NCI-H345 (cell line): ENCODE measurements at places on chromosomes 2 and 18.

DNA sequence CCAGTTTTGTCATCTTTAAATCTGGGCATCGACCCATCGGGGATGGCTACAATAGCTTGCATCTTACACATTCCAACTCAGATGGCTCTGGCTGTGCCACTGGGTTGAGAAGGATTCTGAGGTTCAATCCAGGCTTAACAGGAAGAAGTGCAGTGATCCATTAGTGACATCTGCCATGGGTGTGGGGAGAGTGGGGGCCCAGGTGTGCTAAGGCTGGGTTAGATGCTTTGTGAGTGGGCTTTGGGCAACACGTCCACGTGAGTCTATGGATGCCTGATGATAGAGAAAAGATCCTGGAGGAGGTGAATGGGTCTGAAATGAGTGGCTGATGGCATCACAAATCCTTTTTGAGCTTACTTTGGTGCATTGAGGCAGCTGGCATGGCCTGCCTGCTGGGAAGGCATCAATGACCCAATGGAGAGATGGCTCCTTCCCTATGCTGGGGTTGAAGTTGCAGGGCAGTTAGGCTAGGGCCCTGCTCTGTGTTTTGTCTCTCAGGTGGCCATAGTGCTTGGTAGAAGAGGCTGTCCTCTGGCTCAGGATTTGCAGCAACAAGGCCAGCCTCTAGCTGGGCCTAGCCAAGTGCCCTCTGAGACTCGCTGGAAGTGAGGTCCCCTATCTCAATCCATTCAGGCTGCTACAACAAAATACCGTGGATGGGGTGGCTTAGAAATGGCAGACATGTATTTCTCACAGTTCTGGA lies 56.7 kb downstream of the HS1BP3 start:
- no peak for DNase-seq

DNA sequence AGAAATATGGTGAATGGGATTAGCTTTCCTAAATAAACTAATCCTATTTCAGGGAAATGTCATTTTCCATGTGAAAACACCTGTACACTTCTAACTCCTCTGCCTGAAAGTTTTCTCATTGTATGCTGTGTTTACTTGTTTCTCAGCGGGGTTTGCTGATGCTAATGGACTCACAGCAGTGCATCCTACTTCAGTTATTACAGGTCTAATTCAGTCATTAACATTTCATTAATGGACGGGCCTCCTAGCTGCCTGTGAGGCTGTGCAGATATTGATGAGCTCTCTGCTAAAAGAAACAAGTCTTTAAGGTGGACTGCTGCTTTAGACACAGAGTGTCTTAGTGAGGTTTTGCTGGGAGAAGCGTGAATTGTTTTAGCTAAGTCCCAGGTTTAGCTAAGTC lies 1342.0 kb upstream of the ZEB2 start:
- DNase-seq: no peak

DNA sequence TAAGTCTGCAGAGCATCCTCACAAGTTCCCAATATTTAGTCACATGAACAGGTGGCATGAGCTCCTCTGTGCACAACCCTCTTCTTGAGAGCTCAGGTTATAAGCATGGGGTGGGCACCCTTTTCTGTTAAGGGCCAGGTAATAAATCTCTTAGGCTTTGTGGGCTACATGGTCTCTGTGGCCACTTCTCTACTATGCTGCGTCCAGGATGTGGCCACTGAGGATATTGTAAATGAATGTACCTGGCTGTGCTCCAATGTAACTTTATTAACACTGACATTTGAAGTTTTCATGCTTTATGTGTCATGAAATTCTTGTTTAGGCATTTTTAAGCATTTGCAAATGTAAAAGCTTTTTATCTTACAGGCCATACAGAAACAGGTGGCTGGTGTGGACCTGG lies 116.8 kb upstream of the ST6GAL2 start:
- DNase-seq: no peak

DNA sequence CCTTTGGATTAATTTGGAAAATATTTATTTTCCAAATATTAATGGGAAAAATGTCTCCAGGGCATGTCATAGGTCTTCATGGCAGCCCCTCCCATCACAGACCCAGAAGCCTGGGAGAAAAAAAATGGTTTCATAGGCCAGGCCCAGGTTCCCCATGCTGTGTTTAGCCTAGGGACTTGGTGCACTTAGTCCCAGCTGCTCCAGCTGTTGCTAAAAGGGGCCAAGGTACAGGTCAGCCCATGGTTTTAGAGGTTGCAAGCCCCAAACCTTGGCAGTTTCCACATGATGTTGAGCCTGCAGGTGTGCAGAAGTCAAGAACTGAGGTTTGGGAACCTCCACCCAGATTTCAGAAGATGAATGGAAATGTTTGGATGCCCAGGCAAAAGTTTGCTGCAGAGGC lies 309.6 kb downstream of the SOCS6 start:
- DNase-seq: no peak

GRCh38 chr2:200367155-200367554 lies 60.7 kb downstream of the SPATS2L start:
- no peak for DNase-seq

DNA sequence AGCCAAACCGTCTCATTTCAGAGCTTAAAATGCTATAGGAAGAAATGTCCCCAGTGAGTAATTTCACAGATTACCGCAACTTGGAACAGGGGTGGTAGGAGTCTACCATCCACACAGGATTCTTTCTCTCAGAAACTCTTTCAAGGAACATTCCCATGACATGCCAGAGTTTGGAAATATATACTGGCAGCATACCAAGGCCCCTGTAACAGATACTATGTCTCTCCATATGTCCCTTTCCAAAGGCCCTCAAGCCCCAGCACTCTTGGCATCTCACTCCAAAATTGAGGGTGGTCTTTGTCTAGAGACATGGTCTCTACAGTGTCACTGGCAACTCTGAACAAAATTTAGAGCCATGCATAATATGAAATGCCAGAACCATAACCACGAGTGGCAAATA lies 11.0 kb downstream of the FIGLA start:
- DNase-seq: no peak

DNA sequence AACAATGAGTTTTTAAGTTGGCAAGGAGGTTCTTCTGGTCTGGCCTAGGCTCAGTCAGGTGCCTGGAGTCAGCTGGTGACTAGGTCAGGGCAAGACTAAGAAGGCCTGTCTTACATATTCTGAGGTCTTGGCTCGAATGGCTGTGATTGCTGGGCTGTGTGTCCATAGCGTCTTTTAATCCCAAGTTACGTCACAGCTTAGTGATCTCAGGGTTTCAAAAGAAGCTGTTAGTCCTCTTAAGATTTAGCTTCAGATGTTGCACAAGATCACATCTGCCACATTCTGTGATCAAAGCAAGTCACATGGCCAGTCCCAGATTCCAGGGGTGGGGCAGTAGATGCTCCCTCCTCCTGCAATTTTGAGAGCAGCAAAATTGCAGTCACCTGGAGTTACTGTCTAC lies 61.3 kb downstream of the PKP4 start:
- DNase-seq: no peak

DNA sequence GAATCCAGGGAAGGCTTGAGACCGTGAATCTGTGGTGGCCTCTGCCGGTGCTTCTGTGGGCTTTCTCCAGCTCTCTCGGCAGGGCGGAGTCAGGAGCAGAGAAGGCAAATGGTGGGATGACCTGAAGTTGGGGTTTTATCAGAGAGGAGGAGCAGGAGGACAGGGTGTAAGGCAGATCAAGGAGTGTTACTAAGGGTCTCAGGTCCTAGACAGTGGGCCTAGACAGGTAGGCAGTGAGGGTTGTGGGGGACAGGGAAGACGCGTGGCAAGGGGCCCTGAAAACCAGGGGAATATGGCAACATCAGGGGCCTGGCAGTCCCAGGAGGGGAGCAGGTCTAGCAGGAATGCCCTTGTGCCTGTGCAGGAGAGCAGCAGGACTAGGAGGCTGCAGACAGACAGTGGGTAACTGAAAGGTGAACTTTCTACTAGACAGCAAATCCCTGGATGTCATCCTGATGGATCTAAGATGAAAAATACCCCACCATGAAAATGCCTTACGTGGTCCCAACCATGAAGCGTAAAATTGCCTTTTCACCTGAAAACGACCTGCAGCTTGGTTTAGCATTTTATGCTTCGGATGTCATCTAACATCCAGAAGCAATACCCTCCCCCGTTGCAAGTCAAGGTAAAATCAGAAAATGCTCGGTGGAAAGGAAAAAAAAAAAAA lies 42.1 kb downstream of the SRSF7 start:
- no peak for DNase-seq

- DNase-seq: no peak
Measured at GRCh38 chr2:202196727-202197126, 41.7 kb downstream of the SUMO1 start.

GRCh38 chr2:238466243-238466756 lies 39.6 kb downstream of the ASB1 start:
- DNase-seq: peak; percentile 70

DNA sequence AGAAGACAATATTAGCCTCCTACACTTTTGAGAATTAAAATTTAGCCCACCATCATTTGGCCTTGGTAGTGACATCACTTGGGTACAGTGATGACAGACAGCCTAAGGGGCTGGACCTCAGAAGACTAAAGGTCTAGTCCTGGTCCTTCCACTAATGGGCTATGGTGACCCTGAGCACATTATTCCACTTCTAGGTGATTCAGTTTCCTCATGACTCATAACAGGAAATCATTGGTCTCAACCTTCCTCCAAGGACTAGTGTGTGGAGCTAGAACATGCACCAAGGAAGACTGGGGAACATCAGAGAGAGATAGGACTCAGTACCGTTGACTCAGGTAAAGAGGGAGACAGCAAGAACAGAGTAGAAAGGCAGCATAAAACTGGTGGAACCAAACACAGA lies 64.0 kb downstream of the TFCP2L1 start:
- no peak for DNase-seq

DNA sequence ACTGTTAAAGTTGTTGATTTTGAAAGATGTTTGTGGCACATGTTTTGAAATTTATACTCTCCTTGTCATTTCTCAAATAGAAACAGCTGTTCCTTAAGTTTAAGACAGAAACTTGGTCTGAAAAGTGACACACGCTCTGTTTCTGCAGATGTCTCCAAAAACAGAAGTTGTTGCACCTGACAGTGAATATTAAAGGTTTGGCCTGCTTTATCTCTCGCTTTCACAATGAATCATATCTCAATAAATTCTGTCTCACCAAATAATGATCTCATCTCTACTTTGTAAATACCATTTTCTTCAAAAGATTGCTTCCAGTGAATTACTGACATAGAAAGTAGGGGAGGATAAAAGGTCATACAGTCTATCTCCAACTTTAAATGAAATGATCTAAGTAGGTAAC lies 294.9 kb upstream of the SYT4 start:
- DNase-seq: no peak

DNA sequence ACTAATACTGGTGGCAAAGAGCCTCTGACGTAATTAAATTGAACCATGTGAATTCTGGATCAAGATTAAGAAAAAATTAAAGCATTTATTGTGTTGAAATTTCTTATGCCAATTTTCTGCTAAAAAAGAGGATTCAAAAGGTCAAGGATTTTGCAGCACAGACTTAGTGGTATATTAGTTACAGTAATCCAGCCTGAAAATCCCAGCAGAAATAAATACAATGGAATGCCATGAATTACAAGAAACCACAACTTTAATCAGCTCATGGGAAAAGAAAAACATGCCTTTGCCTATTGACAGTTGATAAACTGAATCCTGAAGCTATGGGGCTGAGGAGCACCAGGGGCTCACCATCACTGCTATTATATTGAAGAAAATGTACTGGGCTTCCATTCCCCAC lies 114.8 kb upstream of the SATB2 start:
- no peak for DNase-seq

DNA sequence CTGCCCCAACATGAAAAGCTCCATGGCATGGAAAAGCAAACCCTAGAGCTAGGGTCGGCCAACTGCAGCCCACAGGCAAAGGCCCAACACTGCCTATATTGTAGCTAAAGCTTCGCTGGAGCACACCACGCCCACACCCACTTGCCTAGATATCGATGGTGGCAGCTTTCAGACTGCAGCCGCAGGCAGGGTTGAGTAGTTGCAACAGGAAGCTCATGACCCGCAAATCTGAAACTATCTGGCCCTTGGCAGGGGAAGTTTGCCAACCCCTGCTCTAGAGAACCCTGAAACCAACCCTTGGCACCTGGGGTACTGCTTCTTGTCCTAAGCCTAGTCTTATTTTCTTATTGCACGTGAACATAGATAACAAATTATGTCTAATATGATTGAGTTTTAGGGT lies 250.0 kb downstream of the SOX11 start:
- no peak for DNase-seq

DNA sequence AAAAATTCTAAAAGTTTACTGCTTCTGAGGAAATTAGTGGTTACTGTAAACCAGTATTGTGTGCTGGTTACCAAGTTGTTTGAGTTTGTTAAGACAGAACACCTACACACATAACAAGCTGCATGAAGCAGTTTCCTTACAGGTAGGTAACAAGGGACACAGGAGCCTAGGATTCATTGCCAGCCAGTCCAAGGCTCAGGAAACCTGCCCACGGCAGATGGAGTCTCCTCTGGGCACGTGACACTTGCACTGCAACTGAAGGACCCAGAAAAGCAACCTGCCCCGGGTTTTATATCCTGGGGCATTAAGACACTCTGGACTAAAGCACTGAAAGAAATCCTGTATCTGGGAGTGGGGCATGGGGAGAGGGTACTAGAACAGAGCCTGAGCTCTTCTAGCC lies 639.3 kb downstream of the ADCYAP1 start:
- no peak for DNase-seq

DNA sequence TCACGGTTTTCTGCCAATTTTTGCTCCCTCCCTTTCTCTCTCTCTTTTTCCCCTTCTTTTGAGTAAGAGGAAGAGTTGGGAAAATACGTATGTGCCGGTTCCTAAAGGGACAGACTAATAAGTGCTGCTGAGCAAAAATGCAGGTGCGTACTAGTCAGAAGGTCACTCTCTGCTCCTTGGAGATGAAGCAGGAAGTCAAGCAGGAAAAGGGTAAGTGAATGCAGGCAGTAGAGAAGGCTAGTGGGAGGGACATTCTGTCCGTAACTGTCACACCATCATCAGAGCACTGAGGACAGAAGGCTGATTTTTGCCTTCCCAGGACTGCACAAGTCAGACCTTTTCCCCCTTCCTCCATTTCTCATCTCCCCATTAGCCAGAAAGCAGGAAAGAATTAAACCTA lies 105.7 kb downstream of the CDH2 start:
- DNase-seq: no peak

DNA sequence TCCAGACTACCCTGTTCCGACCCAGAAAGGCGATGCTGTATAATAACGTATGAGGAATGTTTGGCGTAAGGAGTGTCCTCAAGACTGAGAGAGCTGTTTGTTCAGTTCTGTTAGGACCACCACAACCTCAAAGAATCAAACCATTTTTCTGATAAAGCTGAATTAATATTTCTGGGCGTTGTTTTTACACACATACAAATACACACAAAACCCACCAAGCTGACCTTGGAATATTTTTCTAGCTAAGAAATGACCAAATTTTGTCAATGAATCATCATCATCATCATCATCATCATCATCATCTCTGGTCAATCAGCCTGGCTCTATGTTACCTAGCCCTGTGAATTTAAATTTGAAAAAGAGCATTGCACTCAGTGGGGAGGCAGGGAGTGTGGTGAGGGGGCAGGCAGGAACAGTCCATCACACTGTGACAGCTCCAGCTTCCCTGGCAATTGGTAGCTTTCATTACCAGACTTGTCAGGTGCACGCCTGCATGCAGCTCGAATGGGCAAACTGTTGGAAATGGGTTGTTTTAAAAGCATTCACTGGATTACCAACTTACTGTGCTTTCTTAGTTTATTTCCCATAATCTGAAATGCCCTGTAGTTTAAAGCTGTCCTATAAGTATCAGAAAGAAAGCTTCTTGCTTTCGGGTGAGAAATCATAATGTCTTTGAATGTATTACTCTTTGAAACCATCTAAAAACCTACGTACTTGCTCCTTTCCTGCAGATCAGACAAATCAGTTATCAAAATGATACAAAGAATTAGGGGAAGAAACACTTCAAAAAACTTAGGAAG lies 6.9 kb upstream of the POU3F3 start:
- peak; percentile 15 for DNase-seq
